Forelimb muscle (tissue), 1 donor: ENCODE measurements at places on chromosomes 7 and 10.

GRCh38 chr10:126012485-126012884 lies 116.1 kb downstream of the FANK1 start:
- no peak for DNase-seq

GRCh38 chr7:41886901-41887311 lies 184.0 kb upstream of the INHBA start:
- DNase-seq, result no peak

DNA sequence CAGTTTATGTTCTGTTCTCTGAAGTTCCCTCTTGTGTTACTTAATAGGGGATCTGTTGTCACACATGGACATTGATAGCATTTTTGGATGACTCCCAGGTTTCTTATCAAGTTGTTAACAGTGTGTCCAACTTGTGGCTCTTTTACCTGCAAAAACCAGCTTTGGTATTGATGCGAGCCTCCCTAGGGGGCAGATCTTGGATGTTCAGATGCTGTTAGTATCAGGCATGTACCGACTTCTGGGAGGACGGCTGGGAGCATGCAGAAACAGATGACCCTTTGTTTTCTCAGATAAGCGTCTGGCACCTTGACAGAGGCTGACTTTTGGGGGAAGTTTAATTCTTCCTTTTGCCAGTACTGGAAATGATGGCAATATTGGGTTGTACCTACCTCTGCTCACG lies 2.2 kb downstream of the PLPP4 start:
- no peak for DNase-seq

DNA sequence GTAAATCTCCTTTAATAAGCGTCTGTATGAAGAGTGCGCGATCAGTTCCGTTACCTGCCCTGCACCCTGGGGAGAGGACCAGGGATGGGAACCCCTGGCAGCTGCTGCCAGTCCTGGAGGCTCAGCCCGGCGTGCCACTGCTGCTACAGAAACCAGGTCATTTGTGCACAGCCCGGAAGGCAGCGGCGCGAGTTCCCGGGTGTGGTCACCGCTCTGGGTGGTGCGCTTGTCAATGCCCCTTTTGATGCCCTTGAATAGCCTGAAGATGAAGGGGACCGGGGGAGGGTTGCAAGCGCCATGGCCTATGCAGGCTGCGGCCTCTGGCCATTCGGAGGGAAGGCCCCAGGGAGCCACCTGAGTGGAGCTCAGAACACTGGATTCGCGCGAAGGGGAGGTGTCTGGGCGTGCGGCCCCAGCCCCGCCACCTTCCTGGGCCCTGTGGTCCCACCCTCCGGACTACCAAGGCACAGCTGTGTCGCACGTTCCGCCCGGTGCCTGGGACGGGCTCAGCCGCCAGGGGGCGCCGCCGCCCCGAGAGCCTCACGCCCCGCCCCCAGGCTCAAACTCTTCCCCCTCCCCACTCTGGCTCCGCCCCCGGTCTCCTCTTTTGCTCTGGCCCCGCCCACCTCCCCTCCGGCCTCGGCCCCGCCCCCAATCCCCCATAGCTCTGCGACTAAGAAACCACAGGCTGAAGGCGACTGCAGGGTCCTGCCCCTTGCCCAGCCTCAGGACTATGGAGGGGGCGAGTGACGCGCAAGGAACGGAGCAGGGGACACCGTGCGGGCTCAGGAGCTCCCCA lies 16.5 kb downstream of the AP5Z1 start:
- DNase-seq, result no peak

GRCh38 chr7:115019882-115020605 lies 98.2 kb downstream of the MDFIC start:
- DNase-seq, result no peak

GRCh38 chr7:151558575-151558974 lies 38.9 kb upstream of the RHEB start:
- DNase-seq, result no peak

- no peak for DNase-seq
Observed at GRCh38 chr7:28596245-28596935, 184.1 kb downstream of the CREB5 start.
